IMR-90 (cell line): ENCODE measurements at places on chromosomes 4 and X.

DNA sequence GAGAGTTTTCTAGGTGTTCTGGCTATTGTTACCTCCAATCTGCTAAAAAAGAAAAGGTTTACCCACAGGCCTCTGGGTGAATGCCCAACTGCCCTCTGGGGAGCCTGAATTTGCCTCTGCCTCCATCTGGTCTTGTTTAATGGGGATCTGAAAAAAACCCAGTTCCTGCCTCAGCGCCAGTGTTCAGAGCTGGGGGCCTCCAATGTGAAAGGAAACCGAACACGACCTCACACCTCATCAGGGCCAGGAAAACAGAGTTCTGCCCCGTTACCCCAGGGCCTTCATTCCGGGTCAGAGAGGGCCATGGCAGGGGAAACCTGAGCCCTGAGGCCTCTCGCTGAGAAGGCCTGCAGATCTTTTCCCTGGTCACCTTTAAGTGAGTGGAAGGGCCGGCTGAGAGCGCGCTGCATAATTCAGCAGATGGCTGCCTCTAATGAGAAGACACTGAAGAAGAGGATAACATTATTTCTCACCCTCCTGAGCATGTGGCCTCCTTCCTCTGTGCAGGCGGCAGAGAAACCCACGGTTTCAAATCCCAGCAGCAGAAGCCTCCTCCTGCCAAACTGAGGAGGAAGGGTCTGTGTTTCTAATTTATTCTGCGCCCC, 6.8 kb downstream of the SEPTIN6 start:
- no peaks in the 10 kb centered on the region for H3K27me3 ChIP-seq
- DNase-seq: no peak
- H3K4me3 ChIP-seq: no peak overlapping the region

GRCh38 chr4:158588777-158589176, 67.1 kb downstream of the RXFP1 start:
- no peak overlapping the region for H3K27ac ChIP-seq
- H3K27me3 ChIP-seq: no peaks in the 10 kb centered on the region; the same call in 1 of the 2 replicates
- H3K4me3 ChIP-seq: no peak overlapping the region
- no peaks in the 10 kb centered on the region for H3K36me3 ChIP-seq
- no peaks in the 10 kb centered on the region for H3K4me1 ChIP-seq
- no peak for DNase-seq

GRCh38 chr4:123835831-123836590, 439.4 kb downstream of the SPRY1 start:
- no peaks in the 10 kb centered on the region for H3K27me3 ChIP-seq
- no peak for DNase-seq
- H3K27ac ChIP-seq: no peak overlapping the region

GRCh38 chr4:23455456-23456158, 434.2 kb downstream of the PPARGC1A start:
- no peak overlapping the region for H3K4me3 ChIP-seq
- H3K4me1 ChIP-seq: no peaks in the 10 kb centered on the region
- no peak for DNase-seq
- no peak overlapping the region for H3K27ac ChIP-seq
- H3K27me3 ChIP-seq: no peaks in the 10 kb centered on the region

GRCh38 chrX:41822892-41823291, 98.9 kb downstream of the GPR82 start:
- no peak for DNase-seq
- H3K27me3 ChIP-seq: no peaks in the 10 kb centered on the region
- H3K27ac ChIP-seq: no peak overlapping the region
- peaks cover 1% of the 10 kb centered on the region; the same call in 1 of the 2 replicates for H3K4me1 ChIP-seq

DNA sequence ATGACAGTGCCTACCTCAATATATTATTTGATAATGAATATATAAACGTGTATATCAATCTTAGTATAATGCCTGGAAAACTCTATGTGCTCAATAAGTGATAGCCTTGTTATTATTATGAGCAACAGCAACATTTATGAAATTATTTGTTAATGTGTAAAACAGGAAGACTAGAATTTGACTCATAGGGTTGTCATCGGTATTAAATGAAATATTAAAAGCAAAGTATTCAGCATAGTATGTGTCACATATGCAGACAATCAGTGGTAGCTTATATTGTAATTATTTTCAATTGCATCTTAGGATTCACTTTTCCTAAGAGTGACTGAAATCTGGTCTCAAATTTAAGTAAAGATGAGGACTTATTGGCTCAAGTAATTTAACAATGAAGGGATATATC, 24.6 kb downstream of the SPANXD start:
- H3K4me1 ChIP-seq: no peaks in the 10 kb centered on the region
- no peak overlapping the region for H3K27ac ChIP-seq
- no peaks in the 10 kb centered on the region for H3K36me3 ChIP-seq
- no peak overlapping the region for H3K4me3 ChIP-seq

GRCh38 chr4:142452161-142452855, 393.8 kb downstream of the INPP4B start:
- no peak overlapping the region for H3K27ac ChIP-seq
- H3K4me1 ChIP-seq: peaks cover 3% of the 10 kb centered on the region; the same call in 1 of the 2 replicates
- no peak overlapping the region for H3K4me3 ChIP-seq

DNA sequence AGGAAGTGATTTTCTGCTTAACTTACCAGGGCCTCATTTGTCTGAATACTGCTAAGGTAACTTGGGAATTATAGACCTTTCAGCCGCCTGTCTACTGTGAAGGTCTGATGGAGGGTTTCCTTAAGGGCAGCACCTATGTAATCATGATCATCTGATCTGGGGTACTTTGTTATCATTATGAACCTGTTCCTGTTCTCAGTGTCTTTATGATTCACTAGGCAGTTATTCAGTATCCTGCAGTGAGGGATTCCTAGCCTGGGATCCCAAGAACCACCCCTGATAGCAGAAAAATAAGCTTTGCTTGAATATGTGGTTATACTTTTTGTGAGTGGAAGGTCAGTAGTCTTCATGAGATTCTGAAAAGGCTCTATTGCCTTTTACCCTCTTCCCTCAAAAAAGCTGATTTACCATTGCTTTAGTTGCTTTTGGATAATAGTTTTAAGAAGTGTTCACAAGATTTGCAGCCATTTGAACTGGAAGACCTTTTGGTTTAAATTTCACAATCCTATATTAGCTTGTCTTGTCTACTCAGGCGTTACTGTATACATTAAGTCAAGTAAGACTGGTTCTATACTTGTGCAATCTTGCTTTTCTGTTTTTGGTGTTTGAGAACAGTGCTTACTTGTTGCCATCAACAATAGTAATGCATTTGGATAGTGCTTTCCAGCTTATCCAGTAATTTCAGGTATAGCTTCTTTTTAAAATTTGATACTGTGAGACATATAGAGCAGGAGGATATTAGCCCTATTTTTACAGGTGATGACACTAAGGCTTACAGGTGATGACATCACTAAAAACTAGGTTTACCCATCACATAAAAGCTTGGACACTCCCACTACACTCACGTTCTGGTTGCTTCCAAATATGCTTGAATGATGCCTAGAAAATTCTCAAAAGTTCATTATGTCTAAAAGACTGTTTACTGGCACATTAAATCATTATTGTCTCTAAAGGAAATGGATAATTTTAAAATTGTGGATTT, 60.0 kb downstream of the FHIP1A start:
- H3K4me1 ChIP-seq: no peaks in the 10 kb centered on the region
- no peak overlapping the region for H3K4me3 ChIP-seq
- no peak for DNase-seq

- peaks cover 6% of the 10 kb centered on the region for H3K4me1 ChIP-seq
- no peak overlapping the region for H3K27ac ChIP-seq
Observed at GRCh38 chr4:176287546-176287945, 18.5 kb upstream of the ASB5 start.

- no peaks in the 10 kb centered on the region; the same call in 1 of the 2 replicates for H3K27me3 ChIP-seq
- no peaks in the 10 kb centered on the region for H3K36me3 ChIP-seq
- H3K4me1 ChIP-seq: no peaks in the 10 kb centered on the region
- H3K27ac ChIP-seq: no peak overlapping the region
- no peak overlapping the region for H3K4me3 ChIP-seq
Observed at GRCh38 chr4:154427149-154427548, 64.5 kb downstream of the DCHS2 start.

- H3K27ac ChIP-seq: no peak overlapping the region
- H3K36me3 ChIP-seq: peaks cover 9% of the 10 kb centered on the region
- H3K4me1 ChIP-seq: peaks cover 7% of the 10 kb centered on the region; the same call in 1 of the 2 replicates
- H3K4me3 ChIP-seq: no peak overlapping the region
- no peaks in the 10 kb centered on the region for H3K27me3 ChIP-seq
- DNase-seq: peak; percentile 79
Observed at GRCh38 chrX:16822723-16823122, 36.5 kb downstream of the TXLNG start.

- no peak for DNase-seq
- no peaks in the 10 kb centered on the region for H3K36me3 ChIP-seq
- H3K27ac ChIP-seq: peak overlapping the region; percentile 72; the same call in 1 of the 2 replicates
- peaks cover 29% of the 10 kb centered on the region for H3K4me1 ChIP-seq
- H3K4me3 ChIP-seq: no peak overlapping the region
- H3K27me3 ChIP-seq: no peaks in the 10 kb centered on the region
Observed at GRCh38 chr4:138689593-138689992, 326.0 kb upstream of the NOCT start.

GRCh38 chr4:78567500-78568060, 16.0 kb downstream of the ANXA3 start:
- H3K36me3 ChIP-seq: no peaks in the 10 kb centered on the region
- H3K27me3 ChIP-seq: no peaks in the 10 kb centered on the region
- peaks cover 15% of the 10 kb centered on the region for H3K4me1 ChIP-seq
- no peak overlapping the region for H3K4me3 ChIP-seq
- H3K27ac ChIP-seq: no peak overlapping the region

- no peak overlapping the region for H3K4me3 ChIP-seq
- no peak for DNase-seq
- H3K36me3 ChIP-seq: no peaks in the 10 kb centered on the region
Observed at GRCh38 chr4:40843696-40844095, 93.9 kb downstream of the NSUN7 start.

GRCh38 chr4:181650033-181650825, 593.0 kb upstream of the TENM3 start:
- no peak overlapping the region for H3K27ac ChIP-seq
- no peaks in the 10 kb centered on the region for H3K36me3 ChIP-seq
- H3K4me3 ChIP-seq: no peak overlapping the region

GRCh38 chr4:168433571-168433970, 46.7 kb downstream of the DDX60L start:
- no peak overlapping the region for H3K4me3 ChIP-seq
- H3K36me3 ChIP-seq: peaks cover 6% of the 10 kb centered on the region
- peak; percentile 9 for DNase-seq
- H3K27ac ChIP-seq: no peak overlapping the region
- no peaks in the 10 kb centered on the region for H3K4me1 ChIP-seq

GRCh38 chr4:158182736-158183135, 9.9 kb upstream of the GASK1B start:
- H3K27me3 ChIP-seq: no peaks in the 10 kb centered on the region; the same call in 1 of the 2 replicates
- no peak for DNase-seq
- H3K36me3 ChIP-seq: no peaks in the 10 kb centered on the region
- no peak overlapping the region for H3K4me3 ChIP-seq

- H3K27ac ChIP-seq: no peak overlapping the region
- DNase-seq: no peak
- peaks cover 68% of the 10 kb centered on the region for H3K27me3 ChIP-seq
- H3K36me3 ChIP-seq: no peaks in the 10 kb centered on the region
Observed at GRCh38 chr4:41873380-41874295, 61.6 kb upstream of the TMEM33 start.

- no peaks in the 10 kb centered on the region for H3K4me1 ChIP-seq
- H3K36me3 ChIP-seq: no peaks in the 10 kb centered on the region
- no peaks in the 10 kb centered on the region for H3K27me3 ChIP-seq
- DNase-seq: no peak
- no peak overlapping the region for H3K4me3 ChIP-seq
Observed at GRCh38 chr4:180950377-180950776, 1292.8 kb upstream of the TENM3 start.

DNA sequence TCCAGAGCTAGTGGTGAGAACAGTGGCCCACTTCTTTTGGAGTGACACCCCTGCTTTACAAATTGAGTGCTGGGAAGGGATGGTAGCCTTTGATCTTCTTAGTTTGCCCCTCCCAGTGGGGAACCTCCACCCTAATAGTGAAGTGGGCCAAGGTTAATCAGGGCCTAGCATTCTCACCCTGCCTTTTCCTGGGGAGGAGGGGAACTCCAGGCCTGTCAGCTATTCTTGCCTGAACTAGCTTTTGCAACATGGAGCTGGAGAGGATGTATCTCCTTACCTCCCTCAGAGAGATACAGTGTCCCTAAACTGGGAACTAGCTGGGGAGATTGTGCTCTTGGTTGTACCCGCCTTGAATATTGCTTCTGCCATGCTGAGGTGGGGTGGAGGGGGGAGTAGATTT, 20.6 kb downstream of the PHKA1 start:
- no peak for DNase-seq
- no peaks in the 10 kb centered on the region for H3K4me1 ChIP-seq
- no peak overlapping the region for H3K4me3 ChIP-seq
- H3K27me3 ChIP-seq: no peaks in the 10 kb centered on the region; the same call in 1 of the 2 replicates
- no peak overlapping the region for H3K27ac ChIP-seq

DNA sequence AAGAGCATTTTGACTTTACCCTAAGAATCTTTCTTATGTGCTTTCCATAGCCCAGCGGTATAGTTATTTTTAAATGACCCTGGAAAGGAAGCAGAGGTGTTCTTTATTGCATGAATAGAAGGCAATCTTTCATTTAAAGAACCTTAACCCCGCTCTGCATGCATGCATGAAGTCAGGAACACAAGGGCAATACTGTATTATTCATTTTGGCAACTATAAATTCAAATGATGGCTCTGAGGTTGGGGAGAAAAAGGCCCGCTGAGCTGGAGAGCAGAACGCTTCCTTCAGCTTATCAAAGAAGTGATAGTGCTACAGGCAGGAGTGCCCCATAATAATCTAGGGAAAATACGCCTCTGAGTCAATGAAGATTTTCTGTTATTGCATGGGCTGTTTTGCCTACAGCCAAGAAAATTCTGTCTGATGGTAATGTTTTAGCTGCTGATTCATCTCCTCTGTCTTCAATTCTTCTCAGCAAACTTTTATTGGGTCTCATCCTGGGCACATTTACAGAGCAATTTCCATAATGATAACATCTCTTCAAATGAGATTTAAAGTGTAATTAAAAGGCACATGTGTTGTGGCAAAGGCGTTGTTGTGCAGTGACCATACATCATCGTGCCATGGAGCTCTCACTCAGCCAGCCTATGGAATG, 452.2 kb upstream of the FTHL17 start:
- no peak overlapping the region for H3K4me3 ChIP-seq
- H3K27me3 ChIP-seq: no peaks in the 10 kb centered on the region
- no peak overlapping the region for H3K27ac ChIP-seq
- H3K4me1 ChIP-seq: no peaks in the 10 kb centered on the region

GRCh38 chr4:140187316-140187695, 33.3 kb upstream of the MAML3 start:
- H3K4me3 ChIP-seq: no peak overlapping the region
- H3K4me1 ChIP-seq: peaks cover 5% of the 10 kb centered on the region
- no peaks in the 10 kb centered on the region for H3K36me3 ChIP-seq

GRCh38 chr4:37770016-37770415, 56.5 kb upstream of the PGM2 start:
- H3K27me3 ChIP-seq: peaks cover 15% of the 10 kb centered on the region
- H3K4me1 ChIP-seq: no peaks in the 10 kb centered on the region
- no peaks in the 10 kb centered on the region for H3K36me3 ChIP-seq
- H3K27ac ChIP-seq: no peak overlapping the region
- no peak overlapping the region for H3K4me3 ChIP-seq

- no peaks in the 10 kb centered on the region for H3K36me3 ChIP-seq
- DNase-seq: no peak
- no peaks in the 10 kb centered on the region for H3K27me3 ChIP-seq
- peaks cover 3% of the 10 kb centered on the region for H3K4me1 ChIP-seq
- no peak overlapping the region for H3K4me3 ChIP-seq
Observed at GRCh38 chr4:152856960-152857359, 77.2 kb downstream of the ARFIP1 start.

GRCh38 chrX:19670321-19670750, 155.0 kb upstream of the MAP3K15 start:
- peak overlapping the region; percentile 37; the same call in 1 of the 2 replicates for H3K4me3 ChIP-seq
- H3K27ac ChIP-seq: peak overlapping the region; percentile 76
- H3K36me3 ChIP-seq: no peaks in the 10 kb centered on the region
- peak; percentile 38 for DNase-seq
- no peaks in the 10 kb centered on the region for H3K27me3 ChIP-seq
